ENCODE measurements at places on chromosomes 4 and X.
A peak's percentile ranks its signal among the peaks of the same experiment; 100 is the strongest.

GRCh38 chr4:128657638-128658037 is 151.9 kb upstream of the JADE1 start:
- no peak for DNase-seq

GRCh38 chrX:68429216-68429615 is 4.1 kb downstream of the OPHN1 start:
- DNase-seq, result no peak

- no peak for DNase-seq
These were observed 122.5 kb downstream of the ARHGAP6 start for GRCh38 chrX:11543249-11543648.

DNA sequence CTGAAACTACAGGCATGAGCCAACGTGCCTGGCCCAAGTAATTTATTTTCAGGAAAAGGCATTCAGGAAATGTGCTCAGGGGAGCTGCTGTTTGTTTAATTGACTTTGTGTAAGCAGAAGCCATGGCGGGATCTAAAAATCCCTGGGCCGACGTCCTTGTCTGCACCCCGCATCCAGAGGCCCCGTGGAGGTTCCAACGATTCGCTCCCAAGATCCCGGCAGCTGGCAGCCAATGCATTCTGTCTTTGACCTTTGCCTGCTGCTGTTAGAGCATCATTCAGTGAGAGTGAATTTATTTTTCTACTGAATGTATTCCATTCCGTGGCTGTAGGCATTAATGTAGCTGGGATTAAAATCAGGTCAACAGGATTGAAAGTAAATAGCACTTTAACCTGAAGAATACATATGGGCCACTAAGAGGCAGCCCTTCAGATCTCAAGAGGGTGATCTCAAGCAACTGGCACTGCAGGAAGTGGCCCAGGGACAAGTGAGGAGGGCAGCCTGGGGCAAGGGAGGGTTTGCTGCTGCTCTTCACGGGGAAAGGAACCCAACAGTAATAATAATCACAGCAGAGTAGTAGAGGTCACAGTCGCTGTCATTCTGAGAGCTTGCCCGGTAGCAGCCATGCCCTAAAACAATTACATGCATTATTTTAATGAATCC is 75.2 kb downstream of the PSAPL1 start:
- DNase-seq, result no peak

GRCh38 chr4:130576218-130576617 is 1480.3 kb downstream of the C4orf33 start:
- DNase-seq, result no peak

DNA sequence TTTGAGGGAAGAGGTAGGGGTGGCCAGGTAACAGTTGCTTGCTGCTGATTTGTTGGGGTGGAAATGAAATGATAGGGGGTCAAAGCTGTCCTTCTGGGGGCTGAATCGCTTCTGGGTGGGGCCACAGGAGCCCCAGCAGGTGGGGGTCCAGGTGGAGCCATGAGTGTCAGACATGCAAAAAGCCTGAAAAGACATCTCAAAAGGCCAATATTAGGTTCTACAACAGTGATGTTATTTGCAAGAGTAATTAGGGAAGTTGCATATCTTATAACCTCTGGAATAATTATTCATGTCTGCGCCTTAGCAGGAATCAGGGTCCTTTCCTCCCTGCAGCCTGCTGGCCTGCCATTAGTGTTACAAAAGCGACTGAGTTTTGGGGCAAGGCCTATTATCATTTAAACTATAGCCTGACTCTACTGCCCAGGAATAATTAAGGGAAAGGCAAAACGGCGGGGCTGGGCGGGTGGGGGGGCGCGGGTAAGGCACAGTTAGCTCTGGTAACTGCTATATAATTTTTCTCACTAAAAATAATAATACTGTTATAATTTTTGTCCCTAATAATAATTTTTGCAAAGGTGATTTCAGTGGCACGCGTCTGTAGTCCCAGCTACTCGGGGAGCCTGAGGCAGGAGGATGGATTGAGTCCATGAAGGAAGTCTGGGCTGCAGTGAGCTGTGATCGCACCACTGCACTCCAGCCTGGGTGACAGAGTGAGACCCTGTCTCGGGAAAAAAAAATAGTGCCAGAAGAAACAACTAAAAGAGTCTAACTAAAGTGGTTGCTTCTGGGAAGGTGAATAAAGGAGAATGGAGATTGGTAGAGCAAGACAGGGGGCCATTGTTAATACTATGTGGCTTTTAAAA is 145.7 kb downstream of the MAGEB17 start:
- no peak for DNase-seq

DNA sequence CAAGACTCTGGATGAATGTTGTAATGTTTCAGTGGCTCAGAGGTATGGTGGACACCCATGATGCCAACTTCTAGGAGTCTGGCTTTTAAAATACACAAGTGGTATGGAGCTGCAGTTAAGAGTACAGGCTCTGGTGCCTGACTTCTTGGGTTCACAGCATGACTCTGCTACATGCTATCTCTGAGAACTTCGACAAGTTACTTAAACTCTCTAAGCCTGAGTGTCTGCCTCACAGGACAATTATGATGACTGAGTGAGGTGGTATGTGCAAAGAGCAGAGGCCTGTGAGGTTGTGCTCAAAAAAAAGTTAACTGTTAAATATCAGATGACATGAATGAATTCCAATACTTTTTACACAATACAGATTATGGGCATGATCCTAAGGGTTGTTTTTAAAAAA is 90.9 kb upstream of the SRD5A3 start:
- DNase-seq, result no peak

DNA sequence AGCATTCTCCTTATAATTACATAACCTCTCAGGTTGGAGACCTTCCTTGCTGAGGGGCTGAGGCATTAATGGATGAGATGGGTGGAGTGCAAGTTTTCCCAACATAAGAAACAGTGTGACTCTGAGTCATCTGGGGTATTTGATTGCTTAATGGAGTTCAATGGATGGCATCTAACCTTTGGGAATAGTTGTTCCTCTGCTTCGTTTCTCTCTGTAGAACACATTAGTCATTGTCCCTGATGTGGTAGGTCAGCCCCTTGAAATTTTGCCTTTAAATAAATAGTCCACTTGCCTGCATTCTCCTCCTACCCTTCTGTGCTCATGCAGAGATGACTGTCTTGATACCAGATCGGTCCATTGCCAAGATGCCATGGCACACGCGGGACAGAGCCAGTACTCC is 38.6 kb downstream of the SLITRK2 start:
- DNase-seq, result no peak

DNA sequence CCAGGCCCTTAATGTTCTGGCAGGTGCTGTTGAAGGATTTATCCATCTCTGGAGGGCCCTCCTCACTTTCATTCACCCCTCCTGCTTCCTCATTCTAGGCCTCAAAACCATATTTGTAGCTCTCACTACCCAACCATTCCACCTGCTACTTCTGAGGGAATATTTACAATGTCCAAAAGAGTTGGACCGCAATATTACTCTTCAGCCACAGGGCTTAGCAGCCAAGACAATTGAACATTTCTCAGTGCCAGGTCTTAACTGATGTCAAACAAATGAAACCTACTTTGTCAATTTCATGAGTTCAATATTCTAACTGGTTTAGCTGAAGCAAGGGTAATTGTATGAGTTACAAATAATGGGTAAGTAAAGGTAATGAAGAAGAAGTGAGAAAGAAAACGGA is 113.2 kb downstream of the ENOX2 start:
- DNase-seq, result no peak

GRCh38 chr4:153520801-153521329 is 54.7 kb downstream of the TMEM131L start:
- DNase-seq, result no peak

GRCh38 chr4:1746265-1746691 is 25.0 kb downstream of the TACC3 start:
- DNase-seq, result peak; percentile 65

DNA sequence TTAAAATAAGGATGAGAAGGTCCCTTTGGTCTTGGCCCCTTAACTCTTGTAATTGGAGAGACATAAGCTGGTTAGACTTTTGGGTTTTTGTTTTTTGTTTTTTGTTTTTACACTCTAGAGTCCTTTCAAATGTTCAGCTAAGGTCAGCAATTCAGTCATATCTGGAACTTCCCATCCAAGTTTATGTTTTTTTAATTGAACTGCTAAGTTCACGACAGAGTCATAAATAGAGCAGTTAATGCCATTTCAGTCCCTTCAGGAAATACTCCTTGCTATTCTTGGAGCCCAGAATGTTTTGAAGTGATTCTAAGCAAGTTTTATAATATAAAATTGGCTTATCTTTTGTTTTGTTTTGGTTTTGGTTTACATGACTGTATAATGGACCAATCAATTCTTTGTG is 329.4 kb upstream of the PABPC4L start:
- no peak for DNase-seq

DNA sequence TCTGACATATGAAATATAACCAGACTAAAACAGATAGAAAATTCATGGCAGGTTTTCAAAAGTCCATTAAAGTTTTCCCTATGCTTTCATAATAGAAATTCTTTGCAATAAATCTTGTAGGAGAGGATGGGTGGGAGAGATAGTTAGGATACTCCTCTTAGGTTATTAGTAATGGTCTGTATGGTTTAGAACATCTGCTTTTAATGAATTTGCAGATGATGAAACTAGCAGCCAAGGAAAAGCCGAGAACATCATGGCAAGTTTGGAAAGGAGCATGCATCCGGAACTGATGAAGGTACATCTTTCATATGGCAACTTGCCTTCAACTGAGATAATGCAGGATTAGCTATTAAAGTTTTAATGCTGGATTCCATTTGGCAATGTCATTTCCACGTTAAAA is 70.7 kb downstream of the DOCK11 start:
- DNase-seq, result no peak

- DNase-seq, result no peak
These were observed 65.3 kb downstream of the CLCN5 start for GRCh38 chrX:49987651-49988050.

DNA sequence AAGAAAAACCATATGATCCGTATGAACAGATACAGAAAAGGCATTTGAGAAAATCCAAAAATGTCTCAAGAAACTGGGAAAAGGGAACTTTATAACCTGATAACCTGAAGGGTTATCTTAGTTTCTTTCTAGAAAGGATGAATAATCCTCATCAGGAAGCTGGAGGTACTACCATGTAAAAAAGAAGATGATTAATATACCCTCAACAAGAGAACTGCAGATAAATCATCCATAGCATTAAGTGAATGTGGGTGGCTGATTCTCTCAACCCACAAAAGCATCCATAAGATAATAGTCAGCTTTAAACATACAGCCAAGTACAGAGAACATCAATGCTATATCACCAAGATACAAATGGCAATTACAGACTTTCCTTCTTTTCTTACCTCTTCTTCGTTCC is 26.4 kb downstream of the ANAPC10 start:
- DNase-seq, result no peak

DNA sequence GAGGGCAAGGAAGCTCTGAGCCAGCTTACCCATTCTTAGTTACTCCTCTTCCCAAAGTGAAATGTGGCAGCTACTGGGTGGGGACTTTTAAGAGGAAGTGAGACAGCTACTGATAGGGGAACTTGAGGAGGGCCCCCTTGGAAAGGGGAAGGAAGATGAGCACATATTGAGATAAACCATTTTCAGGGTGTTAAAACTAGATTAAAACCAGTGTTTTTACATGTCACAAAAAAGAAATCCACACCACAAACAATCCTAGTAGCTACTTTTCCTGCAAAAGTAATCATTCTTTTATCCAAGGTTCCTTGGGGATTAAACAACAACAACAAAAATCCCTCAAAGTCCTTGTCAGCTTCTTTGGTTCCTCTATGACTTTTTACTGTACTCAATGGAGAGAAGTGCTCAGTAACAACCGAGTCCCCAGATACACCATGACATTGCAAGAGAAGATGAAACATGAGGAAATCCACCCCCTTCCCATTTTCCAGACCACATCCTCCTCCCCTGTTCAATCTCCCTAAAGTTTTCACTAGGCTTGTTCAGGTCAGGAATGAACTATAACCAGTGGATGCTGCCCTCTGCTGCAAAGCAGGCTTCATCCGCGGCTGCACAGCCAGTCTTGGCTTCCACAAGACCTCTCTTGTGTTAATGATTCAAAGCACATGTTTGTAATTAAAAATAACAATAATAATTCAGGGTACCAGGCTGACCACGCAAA is 113.5 kb upstream of the TMEM164 start:
- DNase-seq, result no peak

GRCh38 chrX:13151828-13152517 is 107.6 kb upstream of the FAM9C start:
- peak; percentile 33 for DNase-seq
